ENCODE measurements at places on chromosomes 13 and 19.

DNA sequence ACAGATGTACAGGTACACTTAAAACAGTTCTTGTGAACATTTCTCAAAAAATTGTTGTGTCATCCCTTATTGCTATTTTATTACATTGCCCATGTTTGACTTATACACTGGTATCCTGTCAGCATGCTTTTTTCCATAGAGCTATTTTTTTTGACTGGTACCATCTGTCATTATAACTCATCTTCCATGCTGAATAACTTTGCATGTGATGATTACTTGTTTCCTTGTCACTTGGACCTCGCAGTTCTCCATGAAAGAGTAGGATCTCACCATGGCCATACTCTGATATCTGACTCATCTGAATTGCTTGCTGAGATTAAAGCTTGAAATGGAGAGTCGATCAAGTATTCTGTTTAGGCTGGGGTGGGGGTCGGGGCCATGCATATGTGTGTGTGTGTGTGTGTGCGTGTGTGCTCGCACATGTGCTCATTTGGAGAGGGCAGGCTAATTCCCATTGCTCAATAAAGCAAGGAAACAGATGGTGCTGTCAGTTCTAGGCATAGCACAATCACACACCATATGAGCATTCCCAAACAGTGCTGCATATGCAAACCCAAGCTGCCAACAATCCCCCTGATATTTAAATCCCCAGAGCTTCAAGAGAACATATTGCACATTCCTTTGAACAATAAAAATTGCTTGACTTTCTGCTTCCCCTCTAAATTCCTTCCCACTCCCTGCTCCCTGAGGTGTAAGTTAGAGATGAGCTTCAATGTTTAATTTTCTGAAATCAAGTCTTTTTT lies 62.9 kb downstream of the NHLRC3 start:
- no peak for DNase-seq

GRCh38 chr13:33548069-33548468 lies 262.5 kb upstream of the STARD13 start:
- no peak for DNase-seq

DNA sequence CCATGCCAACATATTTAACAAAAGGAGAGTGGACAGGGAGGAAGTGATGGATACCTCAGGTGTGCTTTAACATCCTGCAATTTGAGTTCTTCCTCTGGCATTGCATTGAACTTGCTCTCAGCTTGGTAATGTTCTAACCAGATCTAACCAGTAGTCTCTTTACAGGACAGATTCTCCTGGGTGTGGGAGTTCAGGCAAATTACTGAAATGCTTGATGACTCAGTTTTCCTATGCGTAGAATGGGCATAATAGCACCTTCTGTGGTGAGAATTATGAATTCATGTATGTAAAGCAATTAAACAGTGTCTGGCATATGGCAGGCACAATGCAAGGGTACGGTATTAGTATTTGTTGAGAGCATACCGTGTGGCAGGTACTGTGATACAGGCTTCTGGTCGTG lies 3.6 kb downstream of the AKAP11 start:
- no peak for DNase-seq

DNA sequence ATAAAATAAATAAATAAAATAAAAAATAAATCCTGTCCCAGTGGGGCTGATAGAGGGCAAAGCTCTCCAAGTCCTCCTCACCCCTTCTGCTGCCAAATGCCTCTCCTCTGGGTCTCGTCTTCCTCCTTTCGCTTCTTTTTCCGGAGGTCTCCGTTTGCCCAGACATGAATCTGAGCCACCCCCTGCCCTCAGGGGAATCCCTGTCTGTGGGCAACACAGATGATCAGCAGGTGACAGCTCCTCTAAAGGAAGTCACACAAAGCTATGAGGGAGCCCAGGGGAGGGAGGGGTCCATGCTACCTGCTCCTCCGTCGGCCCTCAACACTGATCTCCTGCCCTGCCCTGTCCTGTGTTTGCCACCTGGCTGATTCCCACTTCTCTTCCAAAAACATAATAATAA lies 479 bp downstream of the TMEM150B start:
- no peak for DNase-seq

DNA sequence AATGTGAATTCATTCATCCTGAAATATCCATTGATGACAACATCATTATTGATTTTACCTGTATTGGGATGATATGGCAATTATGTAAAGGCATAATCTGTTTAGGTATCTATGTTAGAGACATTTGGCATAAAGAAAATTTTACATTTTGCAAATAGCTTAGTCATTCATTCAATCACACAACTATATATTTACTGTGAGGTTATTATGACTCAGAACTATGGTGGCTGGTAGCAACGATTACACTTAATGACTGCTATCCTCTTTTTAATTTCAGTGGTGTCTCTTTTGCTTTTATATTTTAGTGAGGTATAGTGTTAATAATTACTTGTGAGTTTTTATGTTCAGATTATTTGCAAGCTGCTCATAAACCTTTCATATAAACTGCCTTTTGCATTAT lies 955.9 kb downstream of the SLITRK6 start:
- no peak for DNase-seq
